ENCODE measurements at places on chromosomes 12 and 14. TPM values are rescaled to one million over a fixed set of nuclear protein-coding genes. Genes with fewer than 3 reads are reported as not detected.

Gene SLCO1B3
- not detected for polyA plus RNA-seq

Gene ANHX
- polyA plus RNA-seq: not detected

Gene CPM
- polyA plus RNA-seq: not detected

Gene BICDL1
- polyA plus RNA-seq: 198 TPM

Gene TSPAN8
- polyA plus RNA-seq: not detected

Gene PRB2
- not detected for polyA plus RNA-seq

Gene IL26
- polyA plus RNA-seq: not detected

Gene MTERF2
- 47.8 TPM for polyA plus RNA-seq

Gene TTC8
- 27.9 TPM for polyA plus RNA-seq

Gene CLEC14A
- not detected for polyA plus RNA-seq

Gene MAPK1IP1L
- polyA plus RNA-seq: 35.4 TPM

Gene GARIN6
- not detected for polyA plus RNA-seq

Gene FAM181A
- not detected for polyA plus RNA-seq

Gene CLEC1B
- not detected for polyA plus RNA-seq

Gene MYO1H
- 9.2 TPM for polyA plus RNA-seq

Gene CAPZA3
- not detected for polyA plus RNA-seq

Gene ITGB7
- not detected for polyA plus RNA-seq

Gene TM7SF3
- 30.0 TPM for polyA plus RNA-seq

Gene SLC10A1
- not detected for polyA plus RNA-seq

Gene TMEM253
- polyA plus RNA-seq: 0.26 TPM

Gene NPFF
- not detected for polyA plus RNA-seq

Gene STAC3
- 2.9 TPM for polyA plus RNA-seq

Gene RASSF9
- 0.04 TPM for polyA plus RNA-seq

Gene FAM186B
- polyA plus RNA-seq: not detected

Gene KRT72
- polyA plus RNA-seq: not detected

Gene CD163
- not detected for polyA plus RNA-seq

Gene HAL
- 0.06 TPM for polyA plus RNA-seq

Gene INSM2
- 0.98 TPM for polyA plus RNA-seq

Gene NRIP2
- polyA plus RNA-seq: not detected

Gene CEBPE
- polyA plus RNA-seq: not detected

Gene AREL1
- polyA plus RNA-seq: 33.8 TPM

Gene ADAMTS20
- polyA plus RNA-seq: 0.72 TPM

Gene CPNE8
- polyA plus RNA-seq: 1.9 TPM

Gene C12orf54
- polyA plus RNA-seq: not detected

Gene KIF5A
- polyA plus RNA-seq: 58.8 TPM

Gene MGP
- polyA plus RNA-seq: not detected

Gene SPATA7
- 33.4 TPM for polyA plus RNA-seq

Gene ATL1
- polyA plus RNA-seq: 70.4 TPM

Gene FAR2
- polyA plus RNA-seq: 3.5 TPM

Gene KRT73
- polyA plus RNA-seq: not detected

Gene KRT79
- polyA plus RNA-seq: not detected

Gene DLK1
- polyA plus RNA-seq: 14.8 TPM

Gene PLEKHD1
- polyA plus RNA-seq: not detected

Gene CKB
- 918 TPM for polyA plus RNA-seq

Gene NID2
- polyA plus RNA-seq: 1.1 TPM

Gene PSMD9
- 79.3 TPM for polyA plus RNA-seq

Gene USP44
- polyA plus RNA-seq: 3.2 TPM

Gene TAS2R42
- not detected for polyA plus RNA-seq

Gene GMFB
- 98.6 TPM for polyA plus RNA-seq

Gene HNF1A
- polyA plus RNA-seq: not detected

Gene SNAPC1
- 7.1 TPM for polyA plus RNA-seq

Gene BMAL2
- polyA plus RNA-seq: 11.3 TPM

Gene TMTC1
- 10.0 TPM for polyA plus RNA-seq

Gene C12orf50
- 0.30 TPM for polyA plus RNA-seq

Gene NRXN3
- 110 TPM for polyA plus RNA-seq

Data from neural cell (in vitro differentiated cells).